ENCODE measurements at places on chromosomes 3 and 15. TPM values are rescaled to one million over a fixed set of nuclear protein-coding genes. Genes with fewer than 3 reads are reported as not detected.

TMEM212 gene
- total RNA-seq, result not detected

SLC28A1 gene
- total RNA-seq, result not detected

ALDH1L1 gene
- total RNA-seq, result not detected

RHOV gene
- not detected for total RNA-seq

IMPG2 gene
- 0.23 TPM for total RNA-seq

SLC6A20 gene
- total RNA-seq, result not detected

ANKRD63 gene
- total RNA-seq, result not detected

KCNH8 gene
- total RNA-seq, result not detected
